NCI-H446 (cell line): ENCODE measurements at places on chromosomes 11 and 22.
A peak's percentile ranks its signal among the peaks of the same experiment; 100 is the strongest.

DNA sequence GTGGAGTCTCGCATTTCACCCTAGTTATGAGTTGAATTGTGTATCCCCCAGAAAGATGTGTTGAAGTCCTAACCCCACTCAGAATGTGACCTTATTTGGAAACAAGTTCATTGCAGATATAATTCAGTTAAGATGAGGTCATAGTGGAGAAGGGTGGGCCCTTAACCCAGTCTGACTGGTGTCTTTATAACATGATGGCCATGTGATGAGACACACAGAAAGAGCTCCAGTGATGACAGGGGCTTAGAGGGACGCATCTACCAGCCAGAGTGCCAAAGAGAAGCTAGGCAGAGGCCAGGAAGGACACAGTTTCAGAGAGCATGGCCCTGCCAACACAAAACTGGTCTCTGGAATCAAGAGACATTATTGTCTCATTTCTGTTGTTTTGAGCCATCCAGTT is 50.3 kb downstream of the LARGE1 start:
- no peak for DNase-seq

- no peak for DNase-seq
Measured at GRCh38 chr11:118877487-118878162, 6.1 kb upstream of the CXCR5 start.

DNA sequence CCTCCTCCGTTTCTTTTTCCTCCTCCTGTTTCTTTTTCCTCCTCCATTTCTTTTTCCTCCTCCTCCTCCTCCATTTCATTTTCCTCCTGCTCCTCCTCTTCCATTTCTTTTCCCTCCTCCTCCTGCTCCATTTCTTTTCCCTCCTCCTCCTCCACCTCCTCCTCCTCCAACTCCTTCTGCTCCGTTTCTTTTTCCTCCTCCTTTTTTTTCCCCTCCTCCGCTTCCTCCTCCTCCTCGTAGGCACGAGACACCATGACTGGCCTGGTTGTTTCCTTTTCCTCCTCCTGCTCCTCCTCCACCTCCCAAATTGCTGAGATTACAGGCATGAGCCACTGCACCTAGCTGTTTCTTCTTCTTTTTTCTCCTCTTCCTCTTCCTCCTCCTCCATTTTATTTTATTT is 25.6 kb upstream of the DRICH1 start:
- no peak for DNase-seq

GRCh38 chr11:9250139-9250582 is 15.0 kb downstream of the DENND5A start:
- DNase-seq = no peak

- no peak for DNase-seq
Measured at GRCh38 chr22:19706661-19707151, 7.6 kb upstream of the SEPTIN5 start.

DNA sequence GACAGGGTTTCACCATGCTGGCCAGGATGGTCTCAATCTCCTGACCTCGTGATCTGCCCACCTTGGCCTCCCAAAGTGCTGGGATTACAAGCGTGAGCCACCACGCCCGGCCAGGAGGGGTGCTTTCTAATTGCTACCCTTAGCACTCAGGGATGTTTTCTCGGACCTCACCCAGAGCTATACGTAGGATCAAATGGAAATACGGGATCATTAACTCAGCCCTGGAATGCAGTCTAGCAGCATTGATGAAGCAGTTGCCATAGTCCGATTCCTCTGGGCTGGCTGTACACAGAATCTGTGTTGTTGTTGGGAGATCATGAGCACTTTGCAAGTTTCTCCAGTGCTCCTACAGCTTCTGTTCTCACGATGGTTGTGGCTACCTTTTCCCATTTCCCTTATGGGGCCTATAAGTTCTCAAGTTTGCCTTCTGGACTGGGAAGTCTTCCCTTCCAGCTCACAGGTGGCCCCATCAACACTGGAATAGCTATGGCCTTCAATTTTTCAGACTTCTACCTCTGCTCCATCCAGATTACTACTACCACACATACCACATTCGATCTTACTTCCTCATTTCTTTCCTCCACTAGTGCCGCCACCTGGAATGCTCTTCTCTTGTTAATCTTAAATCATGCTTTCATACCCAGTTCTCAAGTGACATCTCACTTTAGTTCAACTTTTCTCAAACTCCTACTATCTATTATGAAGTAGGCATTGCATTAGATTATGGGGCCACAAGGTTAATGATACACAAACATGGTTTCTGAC is 16.1 kb upstream of the PCF11 start:
- DNase-seq = no peak

GRCh38 chr11:44840085-44840478 is 110.6 kb downstream of the TP53I11 start:
- peak; percentile 43 for DNase-seq

GRCh38 chr22:17596226-17596625 is 32.3 kb downstream of the ATP6V1E1 start:
- DNase-seq = no peak

GRCh38 chr22:48573766-48574165 is 1253.9 kb downstream of the BRD1 start:
- DNase-seq = no peak

DNA sequence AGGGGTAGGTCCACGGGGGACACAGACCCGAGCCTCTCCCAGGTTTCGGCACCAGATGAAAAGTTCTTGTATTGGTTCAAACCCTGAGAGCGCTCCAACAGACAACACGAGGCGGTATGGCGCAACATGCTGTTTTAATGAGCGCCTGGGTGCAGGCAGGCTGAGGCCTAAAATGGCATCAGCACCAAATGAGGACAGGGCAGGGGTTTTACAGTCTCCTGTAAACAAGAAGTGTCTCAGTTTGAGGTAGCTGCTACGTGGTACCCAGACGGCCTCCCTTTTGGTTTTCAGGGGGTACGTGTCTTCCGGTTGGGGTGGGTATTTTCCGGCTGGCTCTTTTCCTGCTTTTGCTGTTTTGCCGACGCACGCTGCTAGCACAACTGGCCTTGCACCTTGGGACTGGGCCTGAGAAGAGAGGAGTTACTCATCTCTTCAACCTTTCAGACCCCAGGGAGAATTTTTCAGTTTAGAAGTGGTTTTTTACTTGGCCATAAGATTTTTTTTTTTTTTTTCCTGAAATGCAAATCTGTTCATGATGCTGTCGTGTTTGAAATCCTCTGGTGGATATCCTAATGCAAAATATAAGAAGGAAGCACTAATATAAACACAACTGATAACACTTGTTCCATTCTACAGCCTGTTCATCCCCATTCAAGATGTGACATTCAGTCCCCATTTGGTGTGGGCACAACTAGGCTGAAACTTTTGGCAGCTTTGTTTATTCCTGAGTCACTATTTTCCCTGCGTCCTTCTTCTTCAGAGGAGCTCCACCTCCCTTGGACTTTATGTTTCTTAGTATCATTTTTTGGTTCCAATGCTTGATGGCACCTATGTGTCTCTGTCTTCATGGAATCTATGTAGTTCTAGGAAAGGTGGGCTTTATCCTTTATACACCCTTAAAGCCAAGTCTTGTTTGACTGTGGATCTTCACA is 6.5 kb downstream of the PPFIBP2 start:
- DNase-seq = no peak

DNA sequence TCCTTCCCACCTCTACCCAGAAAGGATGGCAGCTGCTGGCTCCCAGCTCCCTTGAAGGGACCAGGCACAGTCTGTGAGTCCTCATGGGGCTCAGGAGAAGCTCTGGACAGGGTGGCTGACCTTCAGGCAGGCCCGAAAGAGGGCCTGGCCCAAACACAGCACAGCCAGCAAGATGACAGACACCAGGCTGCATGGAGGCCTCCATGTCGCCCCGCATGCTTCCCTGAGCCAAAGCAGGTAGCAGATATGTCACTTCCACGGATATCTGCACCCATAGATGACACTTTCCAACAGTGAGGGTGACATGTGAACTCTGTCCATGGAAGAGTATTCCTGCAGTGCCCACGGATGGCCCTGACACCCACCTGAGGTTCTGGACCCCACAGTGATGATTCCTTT is 18.4 kb downstream of the EIF1AD start:
- no peak for DNase-seq

- DNase-seq = no peak
Measured at GRCh38 chr22:17957693-17958092, 66.7 kb downstream of the MICAL3 start.

DNA sequence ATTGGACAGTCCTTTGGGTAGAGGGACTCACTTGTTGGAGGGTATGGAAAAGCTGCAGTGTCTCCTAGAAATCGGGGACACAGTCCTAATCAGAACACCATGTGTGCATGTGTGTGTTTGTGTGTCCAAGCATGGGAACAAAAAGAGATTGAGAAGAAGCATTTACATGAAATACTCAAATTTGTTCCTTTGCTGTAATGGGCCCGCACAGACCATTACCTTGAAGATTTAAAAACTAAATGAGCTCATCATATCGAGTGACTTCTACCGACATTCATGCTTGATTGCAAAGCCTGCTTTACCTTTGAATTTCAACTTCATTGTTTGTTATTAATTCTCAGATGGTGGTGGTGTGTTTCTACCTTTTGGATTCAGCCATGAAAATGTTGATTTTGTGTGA is 106.9 kb downstream of the ZBTB16 start:
- no peak for DNase-seq

- DNase-seq = no peak
Measured at GRCh38 chr11:74276581-74276980, 34.9 kb downstream of the P4HA3 start.

DNA sequence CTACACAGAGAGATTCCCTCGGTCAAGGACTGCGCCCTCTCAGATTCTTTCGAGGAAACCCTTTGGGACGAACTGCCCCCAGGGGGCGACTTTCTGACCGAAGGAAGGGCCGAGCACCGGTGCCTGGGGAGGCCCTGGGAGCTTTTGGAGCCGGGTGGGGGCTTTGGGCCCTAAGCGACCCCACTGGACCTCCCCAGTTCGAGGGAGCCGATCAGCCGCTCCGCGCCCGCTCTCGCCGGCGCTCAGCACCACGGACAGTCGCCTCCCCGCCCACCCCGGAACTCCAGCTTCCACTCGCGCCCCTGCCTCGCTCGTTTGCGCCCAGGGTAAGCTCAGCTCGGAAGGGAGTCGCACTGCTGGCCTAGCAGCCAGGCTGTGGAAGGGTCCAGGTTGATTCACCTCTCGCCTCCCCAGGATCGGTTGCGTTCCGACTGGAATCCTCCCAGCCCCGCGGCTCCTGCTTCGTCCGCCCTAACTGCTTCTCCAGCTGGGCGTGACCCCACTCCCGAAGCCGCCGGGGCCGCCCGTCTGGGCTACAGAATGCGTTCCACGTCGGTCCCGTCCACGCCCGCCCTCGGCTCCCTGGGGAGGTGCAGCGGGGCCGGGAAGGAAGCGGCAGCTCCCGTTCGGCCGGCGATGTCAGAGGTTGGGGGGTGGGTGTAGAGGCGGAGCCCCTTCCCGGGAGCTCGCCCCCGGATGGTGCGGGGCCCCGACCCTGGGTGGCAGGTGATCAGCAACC is 428 bp downstream of the SCN3B start:
- no peak for DNase-seq

DNA sequence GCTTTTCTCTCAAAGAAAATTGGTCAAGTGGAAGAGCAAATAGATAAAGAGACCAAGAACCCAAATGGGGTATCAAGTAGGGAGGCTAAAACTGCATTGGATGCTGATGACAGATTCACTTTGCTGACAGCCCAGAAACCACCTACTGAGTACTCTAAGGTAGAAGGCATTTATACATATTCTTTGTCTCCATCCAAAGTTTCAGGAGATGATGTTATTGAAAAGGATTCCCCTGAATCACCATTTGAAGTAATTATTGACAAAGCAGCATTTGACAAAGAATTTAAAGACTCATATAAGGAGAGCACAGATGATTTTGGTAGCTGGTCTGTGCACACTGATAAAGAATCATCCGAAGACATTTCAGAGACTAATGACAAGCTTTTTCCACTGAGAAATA is 37.7 kb downstream of the RTN3 start:
- DNase-seq = no peak

DNA sequence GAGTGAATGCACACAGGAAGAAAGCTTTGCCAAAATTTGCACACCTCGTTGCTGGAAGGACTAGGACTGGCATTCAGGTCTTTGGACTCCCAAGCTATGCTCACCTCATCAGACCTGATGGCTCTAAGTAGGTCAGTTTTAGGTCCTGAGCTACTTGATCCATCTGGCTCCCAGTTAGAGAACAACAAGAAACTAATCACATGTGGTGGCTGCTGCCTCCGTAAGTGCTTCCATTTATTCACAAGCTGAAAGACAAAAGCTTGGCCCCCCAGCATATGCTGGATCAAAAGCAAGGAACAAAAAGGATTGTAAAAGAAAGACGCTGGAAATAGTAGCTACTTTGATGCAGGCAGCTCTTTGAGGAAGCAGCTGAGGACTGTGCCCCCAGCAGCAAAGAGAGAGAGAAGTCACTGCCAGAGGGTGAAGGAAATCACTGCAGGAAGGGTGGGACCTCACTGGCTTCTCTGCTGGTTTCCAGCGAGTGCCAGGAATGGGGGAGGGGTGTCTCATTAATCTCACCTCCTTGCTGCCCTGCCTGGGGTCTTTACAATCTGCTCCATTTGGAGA is 268.9 kb downstream of the KIRREL3 start:
- no peak for DNase-seq

- DNase-seq = no peak
Measured at GRCh38 chr11:83677730-83678129, 391.6 kb upstream of the CCDC90B start.

- no peak for DNase-seq
Measured at GRCh38 chr22:19412478-19412877, 19.1 kb downstream of the HIRA start.

GRCh38 chr11:120521176-120521575 is 9.6 kb downstream of the GRIK4 start:
- DNase-seq = no peak

DNA sequence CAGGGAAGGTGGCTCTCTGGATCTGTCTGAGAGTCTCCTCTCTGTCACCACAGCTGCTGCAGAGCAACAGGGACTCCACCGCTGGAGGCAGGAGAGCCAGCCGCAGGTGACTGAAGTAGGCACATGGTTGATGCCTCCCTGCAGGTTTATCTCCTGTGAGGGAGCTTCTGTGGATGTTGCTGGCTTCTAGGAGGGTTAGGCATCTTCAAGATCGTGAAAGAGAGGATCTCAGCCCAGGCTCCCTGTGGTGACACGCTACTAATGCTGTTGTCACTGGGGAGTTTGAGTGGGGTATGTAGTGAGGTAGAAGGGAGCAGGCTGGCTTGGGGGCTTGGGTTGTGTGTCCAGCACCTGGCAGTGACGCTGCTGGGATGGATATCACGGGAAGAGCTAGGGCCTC is 34.1 kb downstream of the DAGLA start:
- DNase-seq = no peak

DNA sequence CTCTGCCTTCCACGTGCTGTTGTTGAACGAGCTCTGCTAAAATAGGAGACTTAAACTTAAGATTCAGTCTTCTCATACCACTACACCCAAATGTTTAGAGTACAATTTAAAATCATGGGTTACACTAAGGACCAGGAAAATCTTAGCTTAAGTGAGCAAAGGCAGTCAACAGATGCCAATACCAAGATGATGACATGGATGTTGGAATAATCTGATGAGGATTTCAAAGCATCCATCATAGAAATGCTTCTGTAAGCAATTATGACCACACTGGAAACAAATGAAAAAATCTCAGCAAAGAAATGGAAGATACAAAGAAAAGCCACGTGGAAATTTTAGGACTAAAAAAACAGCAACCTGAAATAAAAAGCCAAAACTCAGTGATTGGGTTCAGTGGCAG is 109.8 kb downstream of the ATXN10 start:
- DNase-seq = no peak
